NCI-H774 (cell line): ENCODE measurements at places on chromosomes 1 and 21.

GRCh38 chr1:14138135-14138506 lies 438.1 kb downstream of the PRDM2 start:
- DNase-seq: no peak

DNA sequence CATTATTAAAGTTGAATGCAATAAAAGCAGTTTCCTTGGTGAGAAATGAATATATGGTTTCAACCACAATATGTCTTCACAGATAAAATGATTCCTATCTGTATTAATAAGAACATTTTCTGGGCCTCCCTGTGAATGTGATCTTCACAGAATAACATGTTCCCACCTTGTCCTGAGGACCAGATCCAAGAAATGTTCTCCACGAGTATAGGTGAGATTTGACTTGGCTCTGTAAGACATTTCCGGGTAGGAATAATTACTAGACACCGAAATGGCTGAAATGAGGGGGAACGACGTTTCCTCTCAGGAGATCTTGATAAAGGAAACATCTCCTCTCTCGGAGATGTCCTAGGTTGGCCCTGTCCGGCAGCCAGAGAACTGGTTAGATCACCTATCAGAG lies 61.4 kb downstream of the CLIC6 start:
- DNase-seq: no peak

- no peak for DNase-seq
Measured at GRCh38 chr1:20538760-20539551, 13.4 kb upstream of the FAM43B start.

DNA sequence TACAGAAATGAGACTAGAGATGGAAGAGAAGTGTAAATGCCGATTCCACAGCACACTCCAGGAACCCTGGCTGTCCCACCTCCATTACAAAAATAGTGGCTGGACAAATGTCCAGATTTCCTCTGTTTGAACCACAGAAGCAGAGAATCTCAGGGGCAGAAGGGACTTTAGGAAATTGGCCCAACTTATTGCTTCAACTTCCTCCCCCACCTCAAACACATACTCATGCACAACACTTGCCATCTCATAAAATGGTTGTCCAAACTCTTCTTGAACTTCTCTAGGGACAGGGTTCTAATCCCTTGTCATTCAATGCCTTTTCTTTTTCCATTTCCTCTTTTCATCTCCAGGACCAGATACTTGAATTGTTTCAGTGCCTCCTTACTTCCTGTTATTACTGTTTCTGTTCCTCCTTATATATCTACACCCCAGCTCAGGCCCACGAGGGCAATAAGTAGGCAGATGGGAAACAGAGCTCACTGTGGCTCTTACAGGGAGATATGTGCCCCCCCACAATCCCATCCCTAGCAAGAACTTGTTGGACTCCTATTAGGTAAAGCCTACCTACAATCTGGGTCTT lies 8.5 kb upstream of the B4GALT3 start:
- no peak for DNase-seq

DNA sequence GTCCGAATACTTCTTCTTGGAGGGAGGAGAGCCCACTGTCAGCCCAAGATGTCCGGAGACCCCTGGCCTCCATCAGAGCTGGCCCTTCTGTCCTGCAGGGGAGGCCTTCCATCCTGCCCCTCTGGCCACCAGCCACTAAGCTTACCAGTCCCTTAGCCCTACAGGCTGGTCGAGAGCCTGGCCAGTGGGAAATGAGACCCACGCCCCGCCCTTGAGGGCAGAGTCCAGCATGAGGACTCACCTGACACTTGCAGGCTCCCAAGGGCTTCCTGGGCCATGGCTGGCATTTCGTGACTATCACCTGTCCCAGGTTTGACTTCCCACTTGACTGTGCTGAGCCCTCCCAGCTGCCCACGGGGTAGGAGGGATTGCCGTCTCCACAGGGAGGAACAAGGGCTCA lies 361.8 kb upstream of the VAMP3 start:
- no peak for DNase-seq

GRCh38 chr1:82160036-82160435 lies 359.3 kb downstream of the ADGRL2 start:
- no peak for DNase-seq

- DNase-seq: no peak
Measured at GRCh38 chr1:100382657-100383056, 30.4 kb downstream of the CDC14A start.

GRCh38 chr1:11838349-11839272 lies 9.0 kb downstream of the NPPA start:
- peak; percentile 1 for DNase-seq

DNA sequence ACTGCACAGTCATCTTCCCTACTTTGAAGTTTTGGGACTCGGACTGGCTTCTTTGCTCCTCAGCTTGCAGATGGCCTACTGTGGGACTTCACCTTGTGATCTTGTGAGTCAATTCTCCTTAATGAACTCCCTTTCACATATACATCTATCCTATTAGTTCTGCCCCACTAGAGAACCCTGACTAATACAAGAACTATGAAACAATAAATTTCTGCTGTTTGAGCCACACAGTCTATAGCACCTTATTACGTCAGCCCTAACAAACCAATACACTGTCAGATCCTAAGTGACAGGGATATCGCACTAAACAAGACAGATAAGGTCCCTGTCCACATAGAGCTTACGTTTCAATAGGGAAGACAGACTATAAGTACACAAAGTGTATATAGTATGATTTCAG lies 120.1 kb downstream of the PLPP3 start:
- DNase-seq: no peak

DNA sequence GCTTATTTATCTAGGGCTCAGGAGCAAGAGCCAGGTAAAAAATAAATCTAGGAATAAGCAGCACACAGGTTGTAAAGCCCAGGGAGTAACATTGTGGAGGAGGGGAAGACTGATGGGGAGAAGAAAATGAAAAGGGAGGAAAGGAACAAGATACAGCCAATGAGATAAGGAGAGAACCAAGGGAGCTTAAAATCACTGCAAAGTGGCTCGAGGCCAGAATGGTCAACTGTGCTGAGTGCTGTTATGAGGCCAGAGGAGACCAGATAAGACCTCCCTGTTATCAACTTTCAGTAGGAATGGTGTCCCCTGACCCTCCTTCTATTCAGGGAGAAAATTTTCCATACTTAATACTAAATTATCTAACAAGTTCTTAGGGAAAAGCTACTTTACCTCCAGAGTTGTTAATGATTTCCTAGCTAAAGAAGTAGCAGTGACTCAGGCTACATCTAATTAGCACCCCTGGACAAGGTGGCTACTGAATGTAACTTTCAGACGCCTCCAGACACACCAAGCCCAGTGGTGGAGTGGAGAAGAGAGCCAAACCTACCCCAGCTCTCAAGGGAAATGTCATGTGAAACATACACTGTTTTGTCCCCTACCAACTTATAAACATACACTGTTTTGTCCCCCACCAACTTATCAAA lies 25.5 kb downstream of the ENAH start:
- DNase-seq: no peak

- no peak for DNase-seq
Measured at GRCh38 chr1:171809834-171810233, 28.4 kb downstream of the METTL13 start.

- DNase-seq: no peak
Measured at GRCh38 chr1:44296806-44297205, 58.3 kb downstream of the ERI3 start.

DNA sequence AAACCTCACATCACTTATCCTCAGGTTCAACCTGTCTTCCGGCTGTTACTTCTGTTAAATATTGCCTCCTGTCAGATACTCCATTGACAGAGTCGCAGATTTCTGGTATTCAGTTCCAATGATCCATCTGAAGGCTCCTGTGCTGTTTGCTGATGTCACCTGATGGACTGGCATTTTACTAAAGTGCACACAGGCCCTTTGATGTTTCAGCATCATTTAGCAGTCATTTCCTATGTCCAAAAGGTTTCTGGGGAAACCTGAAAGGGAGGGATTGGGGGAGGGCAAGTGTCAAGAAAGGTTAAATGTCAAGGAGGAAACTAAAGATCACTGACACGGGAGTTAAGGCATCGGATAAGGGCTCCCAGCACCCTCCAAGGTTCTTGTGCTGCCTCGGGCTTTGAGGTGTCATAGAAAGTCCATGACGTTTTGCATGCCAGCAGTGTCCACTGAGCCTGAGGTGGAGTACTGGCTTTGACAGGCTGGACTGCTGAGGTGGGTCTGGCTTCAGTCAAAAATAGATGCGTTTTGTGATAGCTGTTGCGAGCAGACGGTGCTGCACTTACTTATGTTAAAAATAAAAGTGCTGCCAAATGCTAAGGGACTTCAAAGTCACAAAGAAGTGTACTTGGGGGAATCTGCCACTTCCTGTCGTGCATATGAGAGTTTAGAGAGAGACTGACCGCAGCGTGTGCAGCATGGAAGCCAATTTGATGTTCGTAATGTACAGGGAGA lies 30.8 kb downstream of the XCL2 start:
- no peak for DNase-seq

DNA sequence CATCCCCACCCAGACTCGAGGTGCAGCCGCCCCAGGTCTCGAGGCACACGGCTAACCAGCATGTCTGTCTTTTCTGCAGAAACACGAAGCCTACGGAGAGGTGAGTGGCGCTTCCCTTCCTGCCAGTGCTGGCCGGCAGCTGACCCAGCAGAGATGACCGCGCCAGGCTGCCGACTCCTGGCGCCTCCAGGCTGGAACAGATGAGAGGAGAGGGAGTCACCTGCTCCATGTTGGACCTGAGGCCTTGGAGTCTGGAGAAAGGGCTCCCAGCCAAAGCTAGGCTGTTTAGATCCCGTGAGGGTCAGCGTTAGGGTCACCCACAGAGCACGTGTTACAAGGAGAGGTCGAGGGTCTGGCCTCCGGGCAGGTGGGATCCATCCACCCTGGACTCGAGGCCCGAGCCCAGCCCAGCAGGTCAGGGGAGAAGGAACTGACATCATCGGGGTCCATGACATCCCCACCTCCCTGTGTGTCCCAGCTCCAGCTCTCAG lies 14.9 kb downstream of the COL6A2 start:
- DNase-seq: no peak

GRCh38 chr1:56326056-56326455 lies 253.3 kb downstream of the PLPP3 start:
- DNase-seq: no peak

DNA sequence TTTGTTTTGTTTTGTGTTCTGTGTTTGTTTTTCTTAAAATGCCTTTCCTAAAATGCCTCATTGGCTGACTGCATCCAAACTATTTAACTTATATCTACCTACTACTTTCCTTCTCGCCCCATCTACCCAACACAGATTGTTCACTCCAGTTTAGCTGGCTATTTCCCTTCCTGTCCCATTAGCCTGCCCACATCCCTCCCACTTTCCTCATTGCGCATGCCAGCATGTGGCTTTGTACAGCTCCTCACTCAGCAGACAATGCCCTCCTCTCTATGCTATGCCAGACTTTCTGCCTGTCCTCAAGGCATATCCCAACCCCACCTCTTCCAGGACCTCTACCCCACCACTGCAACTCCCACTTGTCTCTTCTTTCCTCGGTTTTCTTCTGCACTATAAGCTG lies 94.7 kb upstream of the C1orf21 start:
- no peak for DNase-seq

- peak; percentile 32 for DNase-seq
Measured at GRCh38 chr1:162389021-162389818, 7.7 kb downstream of the C1orf226 start.

DNA sequence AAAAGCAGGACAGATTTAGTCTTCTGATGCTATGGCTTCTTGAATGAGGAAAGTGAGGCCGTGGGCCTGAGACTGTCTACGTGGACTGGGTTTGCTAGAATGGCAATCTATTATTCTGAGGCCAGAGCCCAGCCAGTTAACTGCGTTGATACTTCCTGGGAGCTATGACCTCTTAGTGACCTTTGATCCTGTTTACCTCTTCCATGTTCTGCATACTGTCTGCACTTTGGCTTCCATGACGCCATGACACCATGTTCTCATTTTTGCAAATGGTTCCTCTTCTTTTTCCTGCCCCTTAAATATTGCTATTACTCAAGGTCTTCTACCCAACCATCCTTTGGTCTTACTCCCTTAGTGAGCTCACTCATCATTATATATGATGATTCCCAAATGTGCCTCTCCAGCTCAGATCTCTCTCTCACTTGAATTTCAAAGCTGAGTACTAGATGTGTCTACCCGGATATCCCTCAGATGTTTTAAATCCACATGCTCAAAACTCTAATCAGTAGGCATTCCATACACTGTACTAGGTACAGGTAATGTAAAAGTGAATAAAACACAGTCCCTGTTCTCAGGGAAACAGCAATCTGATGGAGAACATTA lies 66.1 kb upstream of the ATP1A1 start:
- DNase-seq: no peak

DNA sequence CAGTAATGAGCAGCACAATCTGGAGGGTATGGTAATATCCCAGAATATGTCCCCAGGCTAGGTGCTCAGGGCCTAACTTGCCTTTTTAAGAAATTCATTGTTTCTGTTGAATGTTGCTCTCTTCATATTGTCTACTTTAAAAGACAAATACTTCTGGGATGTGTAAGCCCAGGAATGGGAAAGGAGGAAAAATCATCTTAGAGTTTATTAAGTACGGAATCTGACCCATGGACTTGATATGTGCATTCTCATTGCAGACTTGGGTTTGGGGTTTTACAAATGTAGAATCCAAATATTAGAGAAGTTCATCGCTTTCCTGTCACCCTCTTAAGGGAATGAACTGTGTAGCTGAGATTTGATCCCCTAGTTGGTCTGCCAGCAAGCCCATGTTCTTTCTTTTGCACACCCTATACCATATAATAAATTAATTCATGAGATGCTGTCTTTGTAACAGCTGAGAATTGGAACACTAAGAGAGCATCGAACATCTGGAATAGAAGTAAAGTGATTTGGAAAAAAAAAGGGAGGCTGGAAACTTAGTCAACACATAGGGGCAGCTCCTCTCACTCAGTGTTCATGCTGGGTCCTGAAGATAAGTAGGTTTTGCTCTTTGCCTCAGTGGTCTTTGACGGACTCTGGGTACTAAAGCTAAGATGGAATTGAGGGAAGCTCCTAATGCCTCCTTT lies 235.8 kb upstream of the C1orf105 start:
- DNase-seq: no peak

GRCh38 chr1:207742850-207743555 lies 8.9 kb upstream of the CD46 start:
- no peak for DNase-seq

GRCh38 chr1:169879034-169879840 lies 14.5 kb downstream of the SCYL3 start:
- no peak for DNase-seq

DNA sequence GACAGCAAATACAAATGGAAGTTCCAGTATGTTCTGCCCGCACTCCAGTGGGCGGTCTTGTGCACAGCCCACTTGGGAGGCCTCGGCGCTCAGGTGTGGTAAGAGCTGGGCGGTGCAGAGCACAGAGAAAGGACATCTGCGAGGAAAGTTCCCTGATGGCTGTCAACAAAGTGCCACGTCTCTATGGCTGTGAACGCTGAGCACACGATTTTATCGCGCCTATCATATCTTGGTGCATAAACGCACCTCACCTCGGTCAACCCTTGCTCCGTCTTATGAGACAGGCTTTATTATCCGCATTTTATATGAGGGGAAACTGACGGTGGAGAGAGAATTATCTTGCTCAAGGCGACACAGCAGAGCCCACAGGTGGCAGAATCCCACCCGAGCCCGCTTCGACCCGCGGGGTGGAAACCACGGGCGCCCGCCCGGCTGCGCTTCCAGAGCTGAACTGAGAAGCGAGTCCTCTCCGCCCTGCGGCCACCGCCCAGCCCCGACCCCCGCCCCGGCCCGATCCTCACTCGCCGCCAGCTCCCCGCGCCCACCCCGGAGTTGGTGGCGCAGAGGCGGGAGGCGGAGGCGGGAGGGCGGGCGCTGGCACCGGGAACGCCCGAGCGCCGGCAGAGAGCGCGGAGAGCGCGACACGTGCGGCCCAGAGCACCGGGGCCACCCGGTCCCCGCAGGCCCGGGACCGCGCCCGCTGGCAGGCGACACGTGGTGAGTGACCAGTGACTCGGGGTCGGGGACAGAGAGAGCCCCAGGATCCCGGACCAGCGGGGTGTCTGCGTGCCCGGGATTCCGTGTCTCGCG lies at the start of gene IL12RB2:
Gene IL12RB2 (plus strand): TSS at position 623 of the 810 bp plus-strand sequence. CDS start 12,496 bp downstream, outside the sequence.
- DNase-seq: no peak
